GM13977 (cell line): ENCODE measurements at places on chromosomes 12 and 14.

- DNase-seq = no peak
Measured at GRCh38 chr14:65704437-65704836, 291.9 kb downstream of the FUT8 start.

GRCh38 chr12:24551163-24551786 is 397.6 kb downstream of the BCAT1 start:
- DNase-seq = no peak

DNA sequence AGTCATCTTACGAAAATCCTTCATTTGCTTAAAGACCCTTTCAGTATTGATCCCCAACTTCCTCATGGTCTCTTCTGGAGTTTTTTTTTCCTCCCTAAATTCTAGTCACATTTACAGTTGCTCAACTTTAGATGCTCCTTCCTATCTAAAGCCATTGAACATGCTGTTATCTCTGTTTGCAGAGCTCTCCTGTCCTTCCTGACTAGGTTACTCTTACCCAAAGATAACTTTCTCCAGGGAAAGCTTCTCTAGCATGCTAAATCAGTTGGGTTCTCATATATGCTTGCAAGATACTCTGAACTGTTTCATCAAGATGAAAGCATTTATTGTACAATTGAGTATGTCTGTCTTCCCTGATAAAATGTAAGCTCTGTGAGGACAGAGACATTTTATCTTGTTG is 1.8 kb upstream of the RAB21 start:
- DNase-seq = no peak

GRCh38 chr12:2409656-2410265 is 357.0 kb downstream of the CACNA1C start:
- DNase-seq = no peak

DNA sequence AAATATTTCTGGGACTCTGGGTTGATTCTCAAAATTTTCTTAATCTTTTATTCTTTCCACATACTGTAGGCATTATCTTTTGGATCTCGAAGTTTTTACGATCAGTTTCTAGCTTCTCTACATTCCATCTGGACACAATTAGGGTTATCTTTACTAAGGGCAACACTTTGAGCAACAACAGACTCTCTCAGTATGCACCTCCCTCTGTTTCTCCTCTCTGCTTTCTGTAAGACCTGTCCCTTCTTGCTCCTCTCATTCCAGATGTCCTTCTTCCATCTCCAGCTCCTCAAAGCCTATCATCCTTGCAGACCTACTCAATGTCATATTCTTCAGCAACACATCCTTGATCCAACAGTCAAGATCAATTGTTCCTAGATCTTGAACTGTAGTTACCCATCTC is 457.0 kb downstream of the SLC6A15 start:
- no peak for DNase-seq

- no peak for DNase-seq
Measured at GRCh38 chr14:78153064-78153341, 17.2 kb upstream of the NRXN3 start.

- DNase-seq = no peak
Measured at GRCh38 chr12:105980085-105980484, 158.7 kb downstream of the NUAK1 start.

DNA sequence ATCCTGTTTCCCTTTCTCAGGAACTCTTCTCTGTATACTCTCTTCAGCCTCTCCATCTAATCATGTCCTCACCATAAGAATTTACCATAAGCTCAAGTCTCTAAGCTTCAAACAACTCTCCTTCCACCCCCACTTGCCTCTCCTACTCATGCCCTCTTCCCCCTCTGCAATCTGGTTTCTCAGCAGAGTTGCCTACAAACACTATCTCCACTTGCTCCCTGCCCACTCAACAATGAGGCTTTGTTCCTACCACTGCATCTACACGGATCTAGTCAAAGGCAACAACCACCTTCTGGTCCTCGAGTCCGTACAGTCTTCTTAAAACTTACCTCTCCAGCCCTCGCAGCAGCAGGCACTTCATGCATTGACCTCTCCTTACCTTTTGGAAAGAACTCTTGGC is 17.2 kb upstream of the FBLN5 start:
- no peak for DNase-seq

DNA sequence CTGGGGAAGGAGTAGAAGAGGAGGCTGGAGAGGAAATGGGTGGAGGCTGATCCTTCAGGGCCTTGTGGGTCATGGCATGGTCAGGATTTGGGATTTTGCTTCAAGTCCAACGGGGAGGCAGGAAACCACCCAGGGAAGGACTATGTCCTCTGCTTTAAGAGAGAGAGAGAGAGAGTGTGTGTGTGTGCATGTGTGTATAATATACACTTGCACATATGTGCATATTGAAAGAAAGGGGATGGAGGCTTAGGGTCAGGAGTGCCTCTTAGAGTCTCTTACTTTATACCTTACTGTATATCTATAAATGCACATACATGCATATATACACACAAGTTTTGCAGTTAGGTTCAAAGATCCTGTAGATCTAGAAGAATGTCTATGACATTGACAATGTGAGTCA is 94.8 kb downstream of the RGS6 start:
- no peak for DNase-seq

DNA sequence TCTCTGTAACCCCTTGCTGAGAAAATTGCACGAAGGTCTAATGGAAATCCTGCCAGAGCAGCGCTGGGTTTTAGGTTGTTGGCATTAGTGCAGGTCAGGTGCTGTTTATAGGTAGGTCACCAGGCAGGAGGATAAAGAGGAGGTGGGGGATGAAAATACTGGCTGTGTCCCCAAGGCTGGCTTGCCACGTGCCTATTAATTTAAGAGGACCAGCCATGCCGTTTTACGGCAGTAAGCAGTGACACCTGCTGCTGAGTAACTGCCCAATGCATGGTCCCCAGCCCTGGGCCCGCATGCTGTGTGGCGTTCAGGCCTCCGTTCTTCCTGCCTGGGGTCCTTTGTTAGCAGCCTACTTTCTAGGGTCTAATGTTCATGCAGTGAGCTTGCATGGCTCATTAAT is 67.2 kb downstream of the WDR20 start:
- no peak for DNase-seq

DNA sequence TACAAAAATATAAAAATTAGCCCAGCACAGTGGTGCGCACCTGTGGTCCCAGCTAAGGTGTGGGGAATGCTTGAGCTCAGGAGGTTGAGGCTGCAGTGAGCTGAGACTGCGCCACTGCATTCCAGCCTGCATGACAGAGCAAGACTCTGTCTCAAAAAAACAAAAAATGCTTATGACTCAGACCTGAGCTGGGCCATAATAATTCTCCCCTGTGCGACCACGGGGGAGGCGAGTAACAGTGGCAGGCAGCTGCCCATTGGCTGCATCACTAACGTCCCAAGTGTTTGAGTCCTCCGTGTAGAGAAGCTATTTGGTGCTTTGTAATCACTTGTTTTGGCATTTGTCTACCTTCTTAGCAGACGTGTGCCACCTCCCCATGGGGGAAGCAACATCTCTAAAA is 24.9 kb downstream of the PSMC1 start:
- no peak for DNase-seq

DNA sequence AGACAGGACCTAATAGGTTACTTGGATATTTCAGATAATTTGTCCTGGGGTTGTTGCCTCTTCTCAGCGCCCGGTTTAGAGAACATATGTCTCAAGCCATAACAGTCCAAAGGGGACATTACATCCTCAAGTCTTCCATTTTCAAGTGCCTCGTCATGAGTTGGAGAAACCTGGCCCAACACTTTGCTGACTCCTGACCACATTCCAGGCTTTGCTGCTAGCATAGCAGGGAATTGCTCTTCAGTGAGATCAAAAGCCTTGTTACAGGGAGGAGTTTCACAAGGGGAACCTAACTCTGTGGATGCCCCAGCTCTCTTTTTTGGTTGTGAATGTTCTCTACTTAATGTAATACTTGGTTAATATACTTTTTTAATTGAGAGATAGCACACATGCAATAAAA is 8.2 kb upstream of the MMP19 start:
- DNase-seq = no peak

DNA sequence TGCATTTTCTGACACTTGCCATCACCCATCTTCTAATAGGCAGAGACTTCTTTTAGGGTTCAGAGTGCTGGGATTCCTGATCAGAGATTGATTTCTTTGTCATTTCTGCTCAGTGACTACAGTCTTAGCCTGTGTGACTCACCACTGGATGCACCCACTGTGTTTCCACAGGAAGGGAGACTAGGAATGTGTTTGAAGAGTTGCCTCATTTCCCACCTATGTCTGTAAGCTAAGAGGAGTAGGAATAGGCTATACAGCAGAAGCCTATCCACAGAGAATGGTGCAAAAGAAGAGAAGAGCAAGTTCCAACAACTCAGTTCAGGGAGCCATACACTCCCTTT is 60.2 kb upstream of the ACTN1 start:
- DNase-seq = no peak

GRCh38 chr14:75282170-75282554 is 3.5 kb downstream of the FOS start:
- DNase-seq = no peak

- no peak for DNase-seq
Measured at GRCh38 chr12:1448336-1448735, 146.0 kb downstream of the FBXL14 start.

DNA sequence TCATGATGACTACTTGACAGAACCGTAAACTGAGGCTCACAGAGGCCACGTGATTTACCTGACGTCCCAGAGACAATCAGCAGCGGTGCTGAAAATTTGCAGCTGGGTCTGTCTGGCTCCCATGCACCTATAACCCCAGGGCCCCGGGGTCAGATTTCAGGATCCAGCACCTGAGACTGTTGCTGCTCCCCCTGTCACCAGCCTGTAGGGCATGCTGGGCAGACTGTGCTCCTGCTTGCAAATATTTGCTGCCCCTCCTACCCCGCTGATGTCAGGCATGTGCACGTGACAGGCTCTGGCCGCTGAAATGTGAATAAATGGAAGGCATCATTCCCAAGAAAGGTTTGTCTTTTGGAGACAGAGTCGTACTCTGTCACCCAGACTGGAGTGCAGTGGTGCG is 6.0 kb downstream of the MMAB start:
- no peak for DNase-seq

DNA sequence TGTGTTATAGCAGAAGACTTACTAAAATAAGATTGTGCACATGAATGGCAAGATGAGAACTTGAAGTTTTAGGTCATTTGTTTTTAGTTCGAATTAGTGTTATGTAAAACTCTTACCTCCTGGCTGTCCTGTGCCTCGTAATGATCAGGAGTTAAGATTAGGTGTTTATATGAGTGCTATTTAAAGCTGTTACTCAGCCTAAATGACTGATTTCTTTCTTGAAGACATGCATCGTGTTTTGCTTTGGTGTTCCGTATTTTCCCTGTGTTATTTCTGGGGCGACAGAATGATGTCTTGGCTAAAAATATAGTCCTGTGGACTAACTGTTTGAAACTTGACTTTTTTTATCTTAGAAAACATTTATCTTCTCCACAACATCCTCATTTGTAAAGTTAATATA is 22.1 kb downstream of the SCYL2 start:
- DNase-seq = no peak

- no peak for DNase-seq
Measured at GRCh38 chr14:61151251-61151650, 129.9 kb downstream of the TMEM30B start.

- peak; percentile 76 for DNase-seq
Measured at GRCh38 chr14:65159281-65160062, 57.2 kb upstream of the MAX start.

- no peak for DNase-seq
Measured at GRCh38 chr14:50497351-50497750, 35.0 kb downstream of the MAP4K5 start.

DNA sequence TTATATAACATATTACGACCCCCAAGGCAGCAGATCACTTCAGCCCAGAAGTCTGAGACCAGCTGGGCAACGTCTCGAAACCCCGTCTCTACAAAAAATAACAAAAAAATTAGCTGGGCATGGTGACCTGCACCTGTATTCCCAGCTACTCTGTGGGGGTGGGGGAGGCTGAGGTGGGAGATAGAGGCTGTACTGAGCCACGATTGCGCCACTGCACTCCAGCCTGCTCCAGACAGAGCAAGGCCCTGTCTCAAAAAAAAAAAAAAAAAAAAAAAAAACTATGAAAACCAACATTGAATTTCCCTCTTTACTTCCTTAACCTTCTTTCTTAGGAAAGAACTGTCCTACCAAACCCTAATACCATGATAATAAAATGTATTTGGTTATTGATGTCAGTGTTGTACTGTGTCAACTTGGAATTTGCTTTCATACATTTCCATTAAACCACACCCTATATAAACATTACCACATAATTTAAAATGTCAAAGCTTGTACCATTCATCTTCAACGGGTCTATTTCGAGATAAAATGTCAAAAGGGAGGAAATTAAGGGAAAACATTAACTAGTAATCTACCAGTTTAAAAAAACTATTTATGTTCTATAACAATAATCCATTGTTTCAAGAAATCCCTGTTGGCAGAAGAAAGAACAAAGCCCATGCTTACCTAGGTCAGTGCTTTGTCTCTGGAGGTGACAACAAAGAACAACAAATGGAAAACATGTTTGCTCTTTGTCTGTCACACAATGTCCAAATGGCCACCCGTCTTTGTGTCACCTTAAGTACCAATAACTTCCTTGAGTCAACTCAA is 17.4 kb downstream of the GALNT4 start:
- no peak for DNase-seq

GRCh38 chr14:56386024-56386423 is 193.6 kb upstream of the TMEM260 start:
- DNase-seq = no peak

- peak; percentile 56 for DNase-seq
Measured at GRCh38 chr14:71855399-71856036, 76.7 kb upstream of the RGS6 start.

- no peak for DNase-seq
Measured at GRCh38 chr14:33567023-33567728, 383.7 kb downstream of the EGLN3 start.

DNA sequence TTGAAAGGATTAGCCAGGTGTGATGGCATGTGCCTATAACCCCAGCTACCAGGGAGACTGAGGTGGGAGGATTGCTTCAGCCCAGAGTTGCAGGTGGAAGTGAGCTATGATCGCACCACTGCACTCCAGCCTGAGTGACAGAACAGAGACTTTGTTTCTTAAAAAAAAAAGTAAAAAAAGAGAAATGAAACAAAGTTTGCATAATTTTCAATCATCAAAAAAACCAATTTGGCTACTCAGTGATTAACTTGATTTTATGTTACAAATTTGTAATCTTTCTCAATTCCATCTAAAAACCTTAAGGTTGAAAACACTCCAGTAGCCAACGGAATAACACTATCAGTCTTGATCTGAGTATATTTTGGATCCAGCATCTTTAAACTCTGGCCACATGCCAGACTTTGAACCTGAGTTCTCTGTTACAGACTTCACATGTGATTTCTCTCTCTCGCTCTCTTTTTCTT is 12.6 kb upstream of the DENND5B start:
- DNase-seq = no peak

DNA sequence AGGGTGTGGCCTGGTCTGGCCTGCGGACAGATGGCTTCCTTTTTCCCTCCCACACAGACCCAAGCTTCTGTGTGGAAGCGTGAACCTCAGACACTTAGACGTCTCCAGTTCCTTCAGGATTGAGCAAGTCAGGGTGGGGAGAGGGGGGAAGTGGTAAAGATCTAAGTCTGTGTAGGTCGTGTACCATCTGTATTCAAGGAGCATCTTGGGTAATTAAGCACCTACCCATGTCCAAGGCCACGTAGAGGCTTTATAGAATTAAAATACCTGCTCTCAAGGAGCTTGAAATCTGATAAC is 1.7 kb downstream of the AVIL start:
- no peak for DNase-seq

GRCh38 chr14:54443981-54444380 is 2.8 kb upstream of the CNIH1 start:
- no peak for DNase-seq

- DNase-seq = no peak
Measured at GRCh38 chr12:82040987-82041743, 282.0 kb upstream of the PPFIA2 start.
